ENCODE measurements at places on chromosomes 12 and 14.
A peak's percentile ranks its signal among the peaks of the same experiment; 100 is the strongest.

GRCh38 chr12:122517877-122518276 is 8.9 kb downstream of the RSRC2 start:
- no peak for DNase-seq

DNA sequence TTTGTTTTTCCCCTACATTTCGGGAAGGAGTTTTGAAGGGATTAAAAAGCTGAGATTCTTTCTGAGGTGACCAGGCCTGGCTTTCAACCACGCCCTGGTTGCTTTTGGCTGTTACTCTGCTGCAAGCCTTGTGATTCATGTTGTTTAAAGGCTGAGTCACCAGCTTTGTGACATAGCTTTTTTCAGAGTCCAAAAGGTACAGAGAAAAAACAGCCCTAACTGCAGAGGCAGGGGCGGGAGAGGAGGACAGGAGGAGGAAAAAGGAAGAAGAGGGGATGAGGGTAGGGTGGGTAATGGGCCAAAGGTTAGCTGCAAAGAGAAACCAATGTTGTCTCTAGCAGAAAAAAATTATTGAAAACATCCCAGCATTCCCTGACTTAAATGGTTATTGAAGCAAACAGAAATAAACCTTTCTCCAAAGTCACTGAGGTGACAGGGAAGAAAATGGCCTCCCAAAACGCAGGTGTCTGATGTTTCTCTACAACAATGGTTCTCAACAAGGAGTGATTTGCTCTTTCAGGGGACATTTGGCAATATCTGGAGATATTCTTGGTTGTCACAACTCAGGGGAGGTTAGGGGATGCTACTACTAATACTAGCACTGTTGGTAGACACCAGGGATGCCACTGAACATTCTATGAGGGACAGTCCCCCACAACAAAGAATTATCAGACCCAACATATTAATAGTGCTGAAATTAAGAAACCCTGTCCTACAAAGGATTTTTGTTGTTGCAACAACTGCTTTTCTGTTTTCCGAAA is 2.1 kb upstream of the UBC start:
- no peak for DNase-seq

GRCh38 chr12:59329462-59329861 is 266.4 kb upstream of the SLC16A7 start:
- DNase-seq, result no peak

- DNase-seq, result no peak
These were observed 28.3 kb downstream of the SLC5A8 start for GRCh38 chr12:101181776-101182175.

GRCh38 chr14:68297876-68298468 is 478.4 kb downstream of the RAD51B start:
- DNase-seq, result no peak

GRCh38 chr12:12081836-12082497 is 11.2 kb downstream of the BCL2L14 start:
- DNase-seq, result peak; percentile 30

DNA sequence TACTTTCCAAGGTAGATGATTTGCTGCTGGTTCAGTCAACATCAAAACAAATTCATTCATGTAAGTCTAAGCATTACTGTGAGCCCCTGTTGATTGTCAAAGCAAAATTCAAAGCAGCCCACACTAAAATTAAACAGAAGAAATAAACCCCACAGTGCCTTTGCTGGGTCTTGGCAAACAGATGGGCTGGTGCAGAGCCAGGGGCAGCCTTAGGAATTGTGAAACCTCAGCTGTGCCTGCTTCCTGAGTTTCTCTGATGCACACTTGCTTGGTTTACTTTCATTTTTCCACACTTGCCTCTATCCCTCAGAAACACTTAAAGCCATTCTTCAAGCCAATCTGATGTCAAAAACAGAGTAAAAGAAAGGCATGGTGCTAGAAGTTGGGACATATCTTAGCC is 6.6 kb upstream of the PLEKHG7 start:
- no peak for DNase-seq

GRCh38 chr12:107845980-107846659 is 71.6 kb downstream of the ASCL4 start:
- no peak for DNase-seq

- no peak for DNase-seq
These were observed 369.3 kb downstream of the NUAK1 start for GRCh38 chr12:105769486-105769885.

DNA sequence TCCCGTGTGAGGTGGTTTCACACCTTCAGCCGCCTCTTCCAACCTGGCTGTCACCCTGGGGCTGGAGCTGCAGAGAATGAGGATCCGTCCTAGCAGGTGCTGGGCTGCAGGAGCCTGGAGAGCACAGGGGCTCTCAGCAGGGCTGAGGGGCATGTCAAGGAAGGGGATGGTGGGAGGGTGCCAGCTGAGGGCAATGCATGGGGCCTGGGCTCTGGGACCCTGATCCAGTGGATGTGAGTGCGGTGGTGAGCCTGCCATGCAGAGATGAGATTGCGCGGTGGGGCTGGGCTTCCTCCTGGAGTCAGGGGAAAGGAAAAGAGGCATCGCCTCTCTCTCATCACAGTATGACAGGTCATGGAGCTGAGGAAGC is 31.5 kb downstream of the ANAPC7 start:
- DNase-seq, result no peak

GRCh38 chr12:101356794-101357193 is 50.8 kb downstream of the ARL1 start:
- no peak for DNase-seq

DNA sequence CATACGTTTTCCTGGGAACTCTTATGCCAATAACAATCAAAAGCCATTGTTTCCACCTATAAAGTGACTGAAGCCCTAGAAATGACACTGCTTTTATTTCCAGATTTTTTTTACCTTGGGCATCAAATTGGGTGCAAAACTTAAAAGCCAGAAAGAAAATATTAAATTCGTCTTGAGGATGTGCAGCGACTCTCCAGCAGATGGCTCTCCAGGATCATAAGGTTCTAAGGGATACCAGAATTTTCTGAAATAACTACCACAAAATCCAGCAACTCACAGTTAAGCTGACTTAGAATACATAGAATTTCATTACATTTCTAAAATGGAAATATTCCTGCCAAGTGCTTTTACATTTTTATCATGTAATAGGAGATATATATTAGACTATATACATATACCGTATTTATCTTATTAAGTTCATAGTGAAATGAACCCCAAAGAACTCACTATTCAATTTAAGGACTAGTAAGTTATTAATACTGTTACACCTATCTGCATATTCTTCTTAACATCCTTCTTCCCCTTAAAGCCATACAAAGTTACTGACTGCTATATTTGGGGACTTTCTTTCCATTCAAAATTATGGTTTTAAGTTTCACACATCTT is 44.0 kb downstream of the ARMH4 start:
- DNase-seq, result peak; percentile 25

- DNase-seq, result no peak
These were observed 269.4 kb upstream of the ALG10 start for GRCh38 chr12:33752854-33753253.

GRCh38 chr12:5088586-5089264 is 45.0 kb downstream of the KCNA5 start:
- no peak for DNase-seq

All from WERI-Rb-1 (cell line).